T-helper 17 cell (primary cell): ENCODE measurements at places on chromosomes 5 and 9. TPM values are rescaled to one million over a fixed set of nuclear protein-coding genes. Genes with fewer than 3 reads are reported as not detected.
A peak's percentile ranks its signal among the peaks of the same experiment; 100 is the strongest.

DNA sequence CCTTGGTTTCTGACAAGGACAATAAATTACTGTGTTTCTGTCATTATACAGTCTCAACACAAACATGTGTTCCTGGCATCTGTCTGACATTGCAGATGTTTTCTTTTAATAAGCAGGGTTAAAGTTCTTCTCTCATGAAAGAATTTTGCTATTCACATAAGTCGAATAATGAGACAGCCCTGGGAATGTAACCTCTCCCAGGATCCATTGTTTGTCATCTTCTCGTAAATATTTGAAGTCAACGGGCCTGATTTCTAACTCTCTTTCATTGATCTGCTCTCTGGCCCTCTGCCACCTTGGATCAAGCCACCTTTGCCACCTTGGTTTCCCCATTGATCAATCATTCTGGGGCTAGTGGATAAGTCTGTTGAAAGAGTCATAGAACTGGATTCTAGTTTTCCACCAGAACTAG is 12.9 kb upstream of the CAST start:
- no peak for DNase-seq

- no peak for DNase-seq
Observed at GRCh38 chr5:133384903-133385302, 227.4 kb downstream of the FSTL4 start.

DNA sequence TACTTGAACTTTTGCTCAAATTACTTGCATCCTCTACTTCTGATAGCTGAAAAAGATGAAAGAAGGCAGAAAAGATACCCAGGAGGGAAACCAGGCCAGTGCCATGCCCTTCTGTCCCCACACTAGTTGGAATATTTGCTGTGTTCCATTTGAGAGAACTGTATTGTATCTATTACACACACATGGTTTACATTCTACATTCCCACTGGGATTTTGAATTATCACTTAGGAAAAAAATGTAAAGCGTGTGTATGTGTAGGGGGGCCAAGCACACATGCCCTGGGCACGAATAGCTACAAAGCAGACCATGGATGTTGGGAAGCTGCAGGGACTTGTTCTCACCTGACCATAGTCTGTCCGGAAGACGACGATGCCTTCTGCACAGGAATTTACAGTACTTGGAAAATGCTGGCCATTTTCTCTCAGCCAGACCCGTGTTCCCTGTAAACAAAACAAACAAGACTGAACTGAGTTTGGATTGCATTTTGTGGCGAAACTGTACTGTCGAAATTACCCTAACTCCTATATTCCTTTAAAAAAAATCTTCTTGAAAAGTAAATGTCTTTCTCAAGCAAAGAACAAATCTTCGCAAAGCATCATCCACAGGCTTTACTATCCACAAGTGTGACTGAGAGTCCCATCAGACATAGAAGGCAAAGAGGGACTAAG is 58.7 kb downstream of the MYO10 start:
- no peak for DNase-seq

GRCh38 chr9:96136992-96137670 is 164.8 kb downstream of the HSD17B3 start:
- no peak for DNase-seq

- no peak for DNase-seq
Observed at GRCh38 chr5:113128641-113129330, 152.2 kb downstream of the DCP2 start.

DNA sequence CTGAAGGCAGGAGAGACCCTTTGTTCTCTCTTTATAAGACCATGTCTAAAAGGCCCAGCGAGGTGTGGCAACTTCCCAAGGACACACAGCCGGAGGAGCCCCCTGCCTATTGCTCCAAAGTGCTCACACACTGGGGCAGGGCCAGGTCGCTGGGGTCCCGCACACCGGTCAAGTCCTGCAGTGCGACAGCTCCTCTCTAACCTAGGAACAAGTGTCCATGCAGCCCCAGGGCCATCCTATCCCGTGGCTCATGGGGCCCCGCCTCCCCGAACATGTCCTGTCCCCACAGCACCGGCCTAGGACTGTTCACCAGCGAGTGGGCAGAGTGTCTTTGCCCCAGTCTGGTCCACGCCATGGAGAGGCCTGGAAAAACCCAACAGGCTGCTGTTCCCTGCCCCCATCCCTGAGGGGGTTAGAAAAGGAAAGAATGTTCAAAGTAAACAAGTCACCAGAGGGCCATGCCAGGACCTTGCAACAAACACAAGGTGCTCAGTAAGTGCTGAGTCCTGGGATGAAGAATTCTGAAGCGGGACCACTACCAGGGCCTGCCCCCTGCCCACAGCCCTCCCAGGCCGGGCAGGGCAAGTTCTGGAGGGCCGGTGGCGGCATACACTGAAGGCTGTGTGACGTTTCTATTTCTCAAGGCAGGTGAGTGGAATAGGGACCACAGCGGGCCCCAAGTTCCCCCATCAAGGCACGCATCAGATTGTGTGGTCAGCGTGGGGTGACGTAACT is 938 bp downstream of the NINJ1 start:
- DNase-seq = no peak

- no peak for DNase-seq
Observed at GRCh38 chr9:107488375-107489143, 1.0 kb downstream of the KLF4 start.

DNA sequence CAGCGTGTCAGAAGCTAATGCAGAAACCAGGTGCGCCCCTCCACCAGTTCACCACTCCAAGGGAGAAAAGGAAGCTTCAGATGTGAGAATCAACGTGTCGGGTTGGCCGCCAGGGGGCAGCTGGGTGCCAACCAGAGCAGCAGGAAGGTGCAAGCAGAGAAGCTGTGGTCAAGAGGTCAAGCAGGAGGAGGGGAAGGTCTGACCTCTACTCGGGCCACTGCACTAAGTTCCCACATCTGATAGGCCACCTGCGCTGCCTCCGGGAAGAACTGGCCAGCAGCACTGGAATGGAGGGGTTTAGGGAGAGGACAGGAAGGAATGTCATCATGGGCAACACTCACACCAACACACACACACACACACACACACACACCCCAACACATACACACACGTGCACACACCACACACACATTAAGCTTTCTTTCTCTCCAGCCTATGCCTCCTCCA is 31.4 kb downstream of the ANXA6 start:
- peak; percentile 52 for DNase-seq

DNA sequence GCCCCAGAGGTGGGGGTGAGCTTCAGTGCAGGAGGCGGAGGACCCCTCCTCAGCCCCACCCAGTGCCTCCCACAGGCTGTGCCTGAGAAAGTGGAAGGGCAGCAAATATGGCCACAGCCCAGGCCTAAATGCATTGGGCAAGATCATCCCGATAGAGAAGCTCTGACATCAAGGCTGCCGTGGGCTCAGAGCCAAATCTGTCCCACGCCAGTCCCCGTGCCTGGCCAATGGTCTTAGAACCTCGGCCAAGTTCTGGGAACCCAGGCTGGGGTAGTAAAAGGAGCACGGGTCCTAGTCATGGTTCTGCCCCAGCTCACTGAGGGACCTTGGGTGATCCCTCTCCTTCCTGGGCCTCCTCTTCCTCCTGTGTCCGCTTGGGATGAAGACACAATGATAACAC is 27.7 kb upstream of the TNIP1 start:
- DNase-seq = no peak

GRCh38 chr9:22036866-22037626 is 27.9 kb upstream of the CDKN2B start:
- DNase-seq = no peak

- DNase-seq = no peak
Observed at GRCh38 chr5:24347158-24347557, 297.6 kb downstream of the CDH10 start.

- DNase-seq = no peak
Observed at GRCh38 chr5:72692651-72693442, 123.6 kb upstream of the TNPO1 start.

DNA sequence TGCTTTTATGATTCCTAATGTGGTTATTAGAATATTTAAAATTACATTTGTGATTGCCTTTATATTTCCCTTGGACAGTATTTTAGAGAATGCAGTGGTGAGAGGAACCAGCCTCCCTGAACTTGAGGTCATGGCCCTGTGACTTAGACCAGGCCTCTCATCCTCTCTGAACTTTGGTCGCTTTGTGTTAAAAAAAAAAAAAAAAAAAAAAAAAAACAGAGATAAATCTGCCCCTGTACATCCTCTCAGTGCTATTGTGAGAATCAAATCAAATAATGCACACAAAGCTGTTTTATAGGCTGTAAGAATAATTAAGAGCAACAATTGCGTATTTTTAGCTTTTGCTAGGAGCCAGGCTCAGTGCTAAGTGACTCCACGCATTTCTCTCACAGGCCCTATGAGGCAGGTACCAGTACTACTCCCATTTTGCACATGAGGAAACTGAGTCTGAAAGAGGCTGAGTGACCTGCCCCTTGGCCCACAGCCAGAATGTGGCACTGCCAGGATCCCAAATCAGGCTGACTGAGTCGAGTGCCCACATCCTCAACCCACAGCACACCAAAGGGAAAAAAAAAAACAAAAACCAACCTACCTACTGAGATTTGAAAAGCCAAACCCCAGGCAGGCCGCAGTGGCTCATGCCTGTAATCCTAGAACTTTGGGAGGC is 110.3 kb upstream of the LARP1 start:
- DNase-seq = no peak

- no peak for DNase-seq
Observed at GRCh38 chr5:122322801-122323548, 10.9 kb downstream of the SNCAIP start.

GRCh38 chr5:31995006-31995405 is 179.1 kb downstream of the GOLPH3 start:
- no peak for DNase-seq

- no peak for DNase-seq
Observed at GRCh38 chr9:27337236-27337635, 40.3 kb upstream of the EQTN start.

- DNase-seq = no peak
Observed at GRCh38 chr5:128254789-128255188, 171.2 kb downstream of the SLC12A2 start.

GRCh38 chr9:3856592-3856991 is 330.8 kb upstream of the RFX3 start:
- no peak for DNase-seq

GRCh38 chr9:101437806-101438232 is 2.2 kb upstream of the ALDOB start:
- no peak for DNase-seq

- DNase-seq = no peak
Observed at GRCh38 chr9:94031946-94032345, 52.3 kb upstream of the PTPDC1 start.

DNA sequence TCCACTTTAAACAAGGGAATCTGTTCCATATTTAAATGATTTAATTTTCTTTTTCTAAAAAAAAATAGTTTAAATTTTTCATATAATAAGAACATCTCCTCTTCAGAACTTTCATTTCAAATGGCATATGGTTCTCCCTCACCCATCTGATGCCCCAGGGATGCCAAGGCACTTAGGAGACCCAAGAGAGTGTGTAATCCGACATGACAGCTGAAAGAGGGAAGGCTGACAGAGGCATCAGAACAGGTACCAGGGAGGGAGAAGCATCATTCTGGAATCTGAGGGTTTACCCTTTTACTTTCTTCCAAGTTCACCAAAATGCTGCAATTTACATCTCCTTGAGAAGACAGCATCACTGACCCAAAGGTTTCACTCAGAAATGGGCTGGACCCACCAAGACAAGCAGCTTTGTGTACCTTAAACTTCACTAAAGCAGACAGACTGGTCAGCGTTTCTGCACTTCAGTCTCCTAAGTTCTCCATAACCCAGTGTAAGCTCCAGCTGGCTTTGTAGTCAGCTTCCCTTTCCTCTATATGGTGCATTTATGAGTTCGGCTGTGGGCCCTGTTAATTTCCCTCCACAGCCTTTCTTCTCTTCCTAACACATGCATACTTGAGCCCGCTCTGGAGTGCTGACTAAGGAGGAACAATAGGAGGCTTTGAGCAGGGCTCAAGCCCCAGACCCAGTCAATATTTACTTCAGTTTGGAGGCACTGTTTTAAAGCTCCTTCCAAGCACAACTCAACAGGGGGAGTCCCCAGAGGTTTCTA is 17.7 kb downstream of the EFNA5 start:
- DNase-seq = no peak

GRCh38 chr5:59484618-59485017 is 408.9 kb downstream of the PDE4D start:
- DNase-seq = no peak

DNA sequence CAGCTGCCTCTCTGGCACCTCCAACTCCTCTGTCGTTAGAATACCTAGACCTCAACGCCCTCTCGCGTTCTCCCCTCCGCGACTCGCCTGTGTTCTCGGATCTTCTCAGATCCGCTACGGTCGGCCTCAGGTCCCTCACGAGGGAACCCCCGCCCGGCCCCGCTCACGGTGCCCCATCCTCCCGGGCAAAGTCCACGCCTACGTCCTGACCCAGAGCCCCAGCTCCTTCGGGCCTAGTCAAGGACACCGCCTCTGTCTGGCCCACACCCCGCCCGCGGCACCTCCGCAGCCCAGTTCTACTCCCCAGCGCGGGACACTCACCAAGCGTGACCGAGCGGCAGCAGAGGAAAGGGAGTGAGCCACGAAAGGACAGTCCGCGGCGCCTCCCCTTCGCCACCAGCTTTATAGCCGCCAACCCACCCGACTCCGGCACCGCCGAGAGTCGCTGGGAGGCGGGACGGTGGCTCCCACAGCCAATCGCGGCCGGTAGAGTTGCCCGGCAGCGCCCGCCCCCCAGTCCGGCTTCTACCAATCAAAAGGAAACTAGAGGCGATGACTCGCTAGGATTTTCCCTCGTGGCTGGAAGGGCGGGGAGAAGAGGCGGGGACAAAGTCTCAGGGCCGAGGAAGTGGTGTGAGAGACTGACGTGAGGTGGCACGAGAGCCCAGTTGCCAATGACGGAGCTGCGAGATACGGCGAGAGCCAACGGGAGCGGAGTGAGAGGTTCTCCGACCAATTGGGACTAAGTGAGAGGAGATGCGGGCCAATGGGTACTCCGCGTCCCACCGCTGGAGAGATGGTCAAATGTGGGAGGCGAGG is at the start of gene HMGCS1:
TSS of gene HMGCS1 (minus strand) at position 378 of the 819 bp plus-strand sequence. CDS start 14,447 bp downstream, outside the sequence.
- DNase-seq = peak; percentile 97

DNA sequence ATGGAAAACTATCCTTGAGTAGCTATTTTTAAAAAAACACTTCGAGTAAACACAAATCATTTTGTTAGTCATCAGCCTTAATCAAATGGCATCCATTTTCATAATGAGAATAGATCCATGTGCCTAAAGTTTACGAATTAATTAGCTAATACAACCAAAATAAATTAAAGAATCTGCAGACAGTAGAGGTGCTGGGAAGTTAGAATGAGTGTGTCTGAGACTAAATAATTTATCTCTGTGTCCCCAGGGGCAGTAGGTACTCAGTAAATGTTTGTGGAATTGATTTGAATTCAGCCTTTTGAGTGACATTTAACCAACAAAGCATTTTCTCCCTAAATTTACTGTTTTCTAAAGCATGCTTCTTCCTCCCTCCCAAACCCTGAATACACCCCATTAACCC is 18.6 kb downstream of the TNFSF15 start:
- no peak for DNase-seq

The DENND1A gene
- total RNA-seq = 21.1 TPM

The GRIN1 gene
- not detected for total RNA-seq

The PTGER4 gene
- total RNA-seq = 339 TPM

The TSC1 gene
- 58.3 TPM for total RNA-seq

The IL31RA gene
- total RNA-seq = not detected

The SPEF2 gene
- total RNA-seq = 8.3 TPM

The KCNN2 gene
- not detected for total RNA-seq

The SLC23A1 gene
- not detected for total RNA-seq

The C5orf46 gene
- total RNA-seq = not detected

The ZNF883 gene
- total RNA-seq = not detected

The ARSI gene
- total RNA-seq = not detected

The KIF12 gene
- total RNA-seq = not detected

The SLC34A1 gene
- 0.40 TPM for total RNA-seq

The RXFP3 gene
- not detected for total RNA-seq
